Esophagus muscularis mucosa (tissue), 4 donors: ENCODE measurements at places on chromosomes 11 and 22. TPM values are rescaled to one million over a fixed set of nuclear protein-coding genes. Genes with fewer than 3 reads are reported as not detected.

DNA sequence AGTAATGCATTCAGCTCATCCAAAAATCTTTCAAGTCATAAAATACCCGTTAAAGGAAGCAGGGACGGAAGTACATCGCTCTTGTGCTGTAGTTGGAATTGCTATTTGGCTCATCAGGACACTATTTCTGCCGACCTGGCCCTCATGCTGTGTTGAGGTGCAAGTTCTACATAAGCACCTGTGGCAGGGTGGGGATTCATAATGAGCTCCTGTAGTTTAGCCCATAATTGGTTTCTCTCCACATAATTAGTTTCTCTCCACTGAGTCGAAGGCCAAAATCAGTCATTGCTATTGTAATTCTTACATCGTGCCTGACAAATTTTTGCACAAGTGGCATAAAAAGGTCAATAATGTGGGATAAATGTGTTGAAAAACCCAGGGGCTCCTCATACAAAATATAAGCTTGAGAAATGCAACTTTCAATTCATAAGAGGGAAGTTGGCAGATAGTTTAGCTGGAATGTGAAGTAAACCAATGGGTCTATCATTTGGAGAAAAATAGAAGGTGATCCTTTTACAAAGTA lies 14.9 kb upstream of the ISX start:
- DNase-seq: no peak

DNA sequence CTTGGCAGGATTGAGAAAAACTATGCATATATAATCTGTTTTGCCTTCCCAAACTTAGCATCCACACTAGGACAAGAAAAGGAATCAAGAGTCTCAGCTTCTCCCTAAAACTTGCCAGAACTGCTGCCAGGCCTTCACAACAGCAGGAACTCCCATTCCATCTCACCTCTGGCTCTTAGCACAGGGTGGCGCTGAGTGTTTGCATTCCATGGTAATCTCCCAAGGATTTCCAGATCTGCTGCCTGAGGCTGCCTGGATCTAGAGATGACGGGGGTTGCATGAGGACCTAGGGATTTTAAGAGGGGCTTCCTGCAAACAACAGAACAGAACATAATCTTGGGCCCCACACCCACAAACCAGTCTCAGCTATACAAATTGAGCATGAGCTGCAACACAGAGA lies 87.1 kb upstream of the OPCML start:
- DNase-seq: peak; percentile 87

Gene OR52I1
- not detected for total RNA-seq

- DNase-seq: no peak
Measured at GRCh38 chr22:50706481-50707125, 31.4 kb upstream of the ACR start.

DNA sequence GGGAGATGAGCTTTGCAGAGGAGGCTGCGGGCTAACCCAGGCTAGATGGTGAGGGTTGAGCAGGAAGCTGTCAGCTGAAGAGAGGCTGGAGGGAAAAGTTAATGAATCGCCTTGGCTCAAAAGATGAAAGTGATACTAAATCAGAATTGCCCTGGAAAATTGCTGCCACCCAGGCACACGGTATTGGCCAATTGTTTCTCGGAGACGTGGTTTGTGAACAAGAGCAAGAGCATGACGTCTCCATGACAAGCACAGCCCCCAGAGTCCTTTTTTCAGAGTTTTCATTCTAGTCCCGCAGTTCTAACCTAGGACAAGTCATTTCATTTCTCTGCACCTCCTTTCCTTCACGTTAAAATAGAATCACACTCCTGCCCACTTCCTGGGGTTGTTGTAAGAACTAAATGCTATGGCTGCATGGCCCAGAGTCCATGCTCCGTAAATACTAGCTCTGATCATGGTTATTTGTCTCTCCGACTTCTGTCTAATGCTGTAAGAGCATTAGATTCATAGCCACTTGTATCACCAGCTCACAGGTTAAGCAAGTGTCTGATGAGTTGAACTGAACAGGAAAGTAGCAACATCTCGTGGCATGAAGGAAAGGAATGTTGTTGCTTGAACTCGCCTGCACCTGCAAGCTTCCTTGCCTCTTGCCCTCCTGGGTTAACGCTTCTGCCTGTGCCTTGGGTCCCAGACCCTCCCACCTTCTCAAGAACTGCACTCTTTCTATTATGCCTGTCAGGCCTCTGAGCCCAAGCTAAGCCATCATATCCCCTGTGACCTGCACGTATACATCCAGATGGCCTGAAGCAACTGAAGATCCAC lies 33.8 kb upstream of the NUP50 start:
- no peak for DNase-seq

DNA sequence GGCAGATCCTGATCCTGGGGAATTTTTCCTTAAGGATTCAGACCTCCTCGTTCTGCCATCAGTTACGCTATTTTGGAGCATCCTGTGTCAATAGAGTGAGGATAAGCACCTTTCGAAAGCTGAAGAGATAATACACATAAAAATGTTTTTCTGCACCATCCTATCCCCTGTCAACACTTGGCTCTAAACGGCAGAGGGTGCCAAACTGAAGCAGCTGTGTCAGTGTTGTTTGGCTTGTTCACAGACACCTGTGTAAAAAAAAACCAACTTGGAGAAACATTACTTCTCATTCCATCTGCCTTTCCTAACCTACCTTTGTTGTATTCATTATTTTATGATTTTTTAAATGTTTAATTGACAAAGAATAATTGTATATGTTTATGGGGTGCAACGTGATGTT lies 417.0 kb upstream of the DDI1 start:
- DNase-seq: no peak

GRCh38 chr11:17353821-17354600 lies 2.4 kb downstream of the NCR3LG1 start:
- no peak for DNase-seq

Gene PTPRCAP
- total RNA-seq: 8.9 TPM

GRCh38 chr11:115256397-115257197 lies 247.6 kb downstream of the CADM1 start:
- DNase-seq: no peak

Gene RIMBP3B
- not detected for total RNA-seq

GRCh38 chr11:70931430-70931829 lies 320.9 kb downstream of the SHANK2 start:
- no peak for DNase-seq
